Articular chondrocyte of knee joint (primary cell): ENCODE measurements at places on chromosomes 6 and 20. TPM values are rescaled to one million over a fixed set of nuclear protein-coding genes. Genes with fewer than 3 reads are reported as not detected.

Gene PLCB4
- total RNA-seq = 9.1 and 9.5 TPM in 2 replicates

Gene NEDD9
- total RNA-seq = 2.6 and 3.4 TPM in 2 replicates

Gene CDSN
- not detected in 2 replicates for total RNA-seq

Gene RCAN2
- total RNA-seq = 2.1 and 3.8 TPM in 2 replicates

Gene GFRA4
- total RNA-seq = not detected in 2 replicates

Gene TRIM31
- total RNA-seq = not detected in 2 replicates

Gene BPI
- total RNA-seq = not detected in 2 replicates

Gene RAET1L
- not detected in 2 replicates for total RNA-seq

Gene SLC52A3
- not detected in 2 replicates for total RNA-seq

Gene PPIL6
- 3.9 and 6.2 TPM in 2 replicates for total RNA-seq

Gene SEMG1
- total RNA-seq = not detected in 2 replicates

Gene SGK1
- 220 and 522 TPM in 2 replicates for total RNA-seq

Gene CTSZ
- 115 and 118 TPM in 2 replicates for total RNA-seq

Gene PAX1
- total RNA-seq = not detected in 2 replicates

Gene POLR1C
- 24.3 and 29.1 TPM in 2 replicates for total RNA-seq

Gene NKAIN2
- not detected in 2 replicates for total RNA-seq

Gene SYCP2
- 2.6 and 2.7 TPM in 2 replicates for total RNA-seq

Gene BPIFB1
- total RNA-seq = not detected in 2 replicates

Gene BPIFB2
- not detected in 2 replicates for total RNA-seq

Gene PDYN
- not detected in 2 replicates for total RNA-seq
